GM18507 (cell line): ENCODE measurements at places on chromosomes 1 and 21.

DNA sequence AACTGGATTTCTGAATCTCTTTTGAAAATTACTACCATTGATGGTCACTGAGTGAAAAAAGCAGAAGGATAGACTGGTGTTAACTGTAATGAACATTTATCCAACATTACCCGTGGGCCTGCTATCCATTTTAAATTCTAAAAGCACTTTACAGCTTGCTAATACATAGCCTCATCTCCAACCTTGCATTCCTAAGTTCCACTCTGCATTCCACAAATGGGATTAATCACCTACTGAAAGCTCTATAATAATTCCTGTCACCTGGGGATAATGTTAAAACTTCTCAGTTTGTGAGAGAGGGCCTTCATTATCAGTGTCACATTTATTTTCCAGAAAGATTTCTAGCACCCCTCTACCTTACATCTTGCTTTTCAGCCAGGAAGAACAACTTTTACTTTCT is 38.2 kb downstream of the PTPRC start:
- no peak for DNase-seq

DNA sequence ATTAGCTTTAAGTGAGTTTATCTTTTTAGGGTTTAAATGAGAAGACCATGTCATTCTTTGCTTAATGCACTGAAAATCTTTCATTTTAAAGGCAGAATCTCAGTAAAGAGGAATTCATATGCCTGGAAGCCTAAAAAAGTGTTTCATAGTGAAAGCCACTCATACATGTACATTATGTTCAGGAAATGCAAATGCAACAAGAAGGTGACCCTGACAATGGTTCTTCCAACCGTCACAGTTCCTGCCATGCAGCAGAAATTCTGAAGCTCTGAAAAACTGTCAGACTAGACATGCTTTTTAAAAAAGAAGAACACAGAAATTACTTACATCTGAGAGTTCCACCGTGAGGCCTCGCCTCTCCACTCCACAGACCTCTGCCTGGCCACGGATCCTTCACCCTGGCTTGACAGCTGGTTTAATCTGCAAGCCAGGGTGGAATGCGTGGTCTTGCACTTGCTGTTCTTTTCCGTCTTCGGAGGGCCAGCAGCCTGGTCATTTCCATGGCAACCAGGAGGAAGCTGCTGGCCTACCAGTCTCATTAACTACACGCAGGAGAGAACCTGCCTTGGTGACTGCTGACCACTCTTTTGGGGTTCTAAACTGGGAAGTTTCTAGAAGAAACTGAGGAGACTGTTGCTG is 41.8 kb upstream of the PAXBP1 start:
- no peak for DNase-seq

- DNase-seq, result no peak
Measured at GRCh38 chr1:111499026-111499785, 4.2 kb downstream of the ADORA3 start.

DNA sequence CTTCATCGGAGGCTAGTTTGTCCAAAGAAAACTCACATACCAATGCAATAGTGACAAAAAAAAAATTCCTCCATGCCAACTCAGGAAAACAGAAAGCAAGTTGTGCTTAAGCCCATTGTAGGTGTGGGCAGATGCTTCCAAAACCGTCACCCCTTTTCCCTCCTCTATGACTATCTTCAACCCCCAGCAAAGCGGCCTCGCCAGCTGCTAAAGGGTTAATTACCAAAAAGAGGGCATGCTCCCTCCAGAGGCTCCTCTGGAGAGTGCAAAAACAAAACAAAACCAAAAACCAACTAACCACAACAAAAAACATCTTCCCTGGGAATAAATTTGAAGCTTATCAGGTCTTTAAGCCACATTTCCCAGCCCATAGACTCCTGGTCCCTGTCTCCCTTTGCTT is 1.2 kb downstream of the LMOD1 start:
- DNase-seq, result no peak

GRCh38 chr1:17829579-17829978 is 74.4 kb downstream of the ACTL8 start:
- no peak for DNase-seq

- no peak for DNase-seq
Measured at GRCh38 chr1:111172463-111172862, 28.0 kb downstream of the DENND2D start.

DNA sequence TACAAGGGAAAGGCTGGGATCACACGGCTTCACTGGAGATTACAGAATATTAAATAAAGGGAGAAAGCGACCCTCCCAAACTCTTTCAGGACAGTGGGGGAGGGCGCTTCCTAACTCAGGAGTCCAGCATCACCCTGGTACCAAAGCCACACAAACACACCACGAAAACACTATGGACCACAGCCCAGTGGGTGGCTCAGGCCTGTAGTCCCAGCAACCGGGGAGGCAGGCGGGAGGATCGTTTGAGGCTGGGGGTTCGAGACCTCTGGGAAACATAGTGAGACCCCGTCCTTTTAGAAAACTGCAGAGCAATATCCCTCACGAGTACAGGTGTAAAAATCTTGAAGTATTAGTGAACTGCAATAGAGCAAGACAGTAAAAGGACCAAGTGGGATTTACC is 16.0 kb downstream of the TRIM11 start:
- no peak for DNase-seq

- no peak for DNase-seq
Measured at GRCh38 chr1:226846786-226847185, 23.6 kb upstream of the PSEN2 start.

DNA sequence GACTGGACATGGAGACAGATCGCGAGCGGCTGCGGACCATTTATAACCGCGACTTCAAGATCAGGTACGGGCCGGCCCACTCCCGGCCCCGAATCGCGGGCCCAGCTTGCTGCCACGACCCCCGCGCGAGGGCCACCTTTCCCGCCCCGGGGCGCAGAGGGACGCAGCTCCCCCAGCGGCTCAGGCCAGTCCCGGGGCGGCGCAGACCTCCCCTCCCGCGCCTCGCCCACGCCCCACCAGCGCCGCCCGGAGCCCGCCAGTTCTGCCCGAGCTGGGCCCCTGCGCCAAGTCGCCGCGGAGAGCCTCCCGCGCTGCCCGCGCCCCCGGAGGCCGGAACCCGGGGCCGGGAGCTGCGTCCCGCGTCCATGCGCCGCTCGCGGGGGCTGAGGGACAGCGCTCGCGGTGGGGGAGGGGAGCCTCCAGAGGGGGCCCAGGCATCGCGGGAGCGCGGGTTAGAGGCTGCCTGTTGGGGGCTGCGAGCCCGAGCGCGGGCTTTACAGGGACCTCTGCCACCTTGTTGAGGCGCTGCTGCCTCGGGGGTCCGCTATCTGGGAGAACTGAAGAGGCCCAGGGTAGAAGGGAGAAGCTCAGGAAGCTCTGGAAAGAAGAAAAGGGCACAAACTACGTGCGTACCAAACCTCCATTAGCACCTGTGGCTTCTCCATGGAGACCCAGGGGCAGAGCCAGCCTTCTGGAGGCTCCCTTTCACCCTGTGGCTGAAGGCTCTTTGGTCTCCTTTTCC is 698 bp downstream of the MOV10 start:
- DNase-seq, result peak; percentile 26

DNA sequence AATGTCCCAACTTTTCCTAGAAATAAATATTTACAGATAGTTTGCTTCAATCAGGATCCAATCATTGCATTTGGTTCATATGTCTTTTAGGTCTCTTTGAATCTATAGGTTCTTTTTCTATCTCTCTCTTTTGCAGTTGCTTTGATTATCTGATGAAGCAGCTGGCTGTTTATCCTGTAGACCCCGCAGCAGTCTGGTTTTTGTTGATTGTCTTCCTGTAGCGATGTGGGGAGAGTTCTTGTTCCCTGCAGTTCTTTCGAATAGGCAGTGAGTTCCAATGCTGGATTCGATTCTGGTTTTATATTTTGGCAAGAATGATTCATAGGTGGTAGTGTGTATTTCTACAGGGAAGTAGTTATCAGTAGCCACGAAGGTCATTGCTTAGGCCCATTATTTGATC is 7.4 kb upstream of the MIXL1 start:
- DNase-seq, result no peak

DNA sequence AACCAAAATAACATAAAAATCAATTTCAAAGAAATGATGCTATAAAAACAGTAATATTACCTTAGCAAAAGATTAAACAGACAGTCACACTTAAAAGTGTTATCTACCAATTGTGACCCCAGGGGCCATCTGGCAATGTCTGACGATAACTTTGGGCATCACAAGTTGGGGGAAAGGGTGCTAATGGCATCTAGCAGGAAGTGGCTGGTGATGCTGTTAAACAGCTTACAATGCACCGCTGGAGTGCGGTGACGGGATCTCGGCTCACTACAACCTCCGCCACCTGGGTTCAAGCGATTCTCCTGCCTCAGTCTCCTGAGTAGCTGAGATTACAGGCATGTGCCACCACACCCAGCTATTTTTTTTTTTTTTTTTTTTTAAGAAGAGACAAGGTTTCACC is 27.6 kb downstream of the NUP133 start:
- no peak for DNase-seq

DNA sequence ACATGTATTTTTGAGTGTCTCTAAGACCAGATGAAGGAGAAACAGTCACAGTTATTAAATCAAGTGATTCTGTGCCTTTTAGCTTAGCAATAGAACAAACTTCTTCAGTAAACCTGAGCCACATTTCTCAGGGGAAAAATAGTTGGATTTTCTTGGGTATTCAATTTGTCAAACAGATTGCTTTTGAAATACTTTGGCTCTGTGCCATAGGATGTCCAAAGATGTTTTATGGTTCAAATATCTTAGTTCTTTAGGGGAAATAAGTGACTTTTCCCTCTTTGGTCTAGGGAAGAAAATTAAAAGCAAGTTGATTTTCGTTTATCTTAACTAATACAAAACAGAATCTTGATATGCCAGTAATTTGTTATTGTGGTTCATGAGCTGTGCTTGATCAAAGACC is 125.9 kb downstream of the ATP5PO start:
- DNase-seq, result no peak

DNA sequence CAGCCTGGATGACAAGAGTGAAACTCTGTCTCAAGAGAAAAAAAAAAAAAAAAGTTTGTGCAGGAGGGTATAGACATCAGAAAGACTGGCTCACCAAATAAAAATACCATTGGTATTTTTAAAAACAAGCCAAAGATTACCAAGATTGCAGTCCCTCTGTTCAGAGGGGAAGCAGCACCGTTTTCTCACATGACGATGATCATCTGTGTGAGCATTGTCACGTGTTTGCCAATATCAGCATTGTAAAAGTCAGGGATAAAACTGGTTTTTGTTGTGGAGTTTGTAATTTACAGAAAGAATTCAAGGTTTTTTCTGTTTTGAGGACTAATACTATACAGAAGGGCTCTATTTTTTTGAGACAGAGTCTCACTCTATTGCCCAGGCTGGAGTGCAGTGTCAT is 26.5 kb downstream of the ZNF362 start:
- DNase-seq, result no peak

DNA sequence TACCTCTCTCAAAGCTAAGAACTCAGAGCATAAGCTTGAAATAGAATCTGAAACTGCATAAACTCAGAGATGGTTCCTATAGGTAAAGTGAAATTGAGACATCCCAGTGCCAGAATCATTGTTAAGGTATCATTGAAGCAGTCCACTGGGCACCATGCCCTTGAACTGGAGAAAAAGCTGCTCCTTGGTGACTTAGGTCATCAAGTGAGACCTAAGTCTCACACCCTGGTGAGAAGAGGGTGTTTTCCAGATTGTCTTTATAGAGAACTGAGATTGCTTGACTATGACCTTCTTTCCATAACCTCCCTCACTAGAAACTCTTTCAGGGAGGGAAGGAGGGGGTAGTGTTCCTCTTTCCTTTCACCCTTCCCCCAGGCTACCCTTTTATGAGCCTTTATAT is 9.4 kb upstream of the ATP6V1G3 start:
- no peak for DNase-seq

DNA sequence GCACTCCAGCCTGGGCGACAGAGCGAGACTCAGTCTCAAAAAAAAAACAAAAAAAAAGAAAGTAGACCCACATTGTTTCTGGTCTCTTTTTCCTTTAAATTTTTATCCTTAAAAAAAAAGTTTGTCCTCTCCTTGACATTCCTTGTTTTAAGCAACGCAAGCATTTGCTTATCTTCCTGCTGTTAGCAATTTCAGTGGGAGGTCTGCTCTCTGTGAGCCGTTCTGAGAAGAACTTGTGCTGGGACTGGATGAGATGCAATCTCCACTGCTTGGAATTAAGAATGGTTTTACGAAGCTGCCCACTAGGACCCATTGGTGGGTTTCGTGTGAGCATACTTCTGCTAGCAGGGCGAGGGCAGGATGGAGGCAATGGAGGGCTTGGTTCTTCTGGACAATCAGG is 225.1 kb upstream of the TMEM51 start:
- no peak for DNase-seq

DNA sequence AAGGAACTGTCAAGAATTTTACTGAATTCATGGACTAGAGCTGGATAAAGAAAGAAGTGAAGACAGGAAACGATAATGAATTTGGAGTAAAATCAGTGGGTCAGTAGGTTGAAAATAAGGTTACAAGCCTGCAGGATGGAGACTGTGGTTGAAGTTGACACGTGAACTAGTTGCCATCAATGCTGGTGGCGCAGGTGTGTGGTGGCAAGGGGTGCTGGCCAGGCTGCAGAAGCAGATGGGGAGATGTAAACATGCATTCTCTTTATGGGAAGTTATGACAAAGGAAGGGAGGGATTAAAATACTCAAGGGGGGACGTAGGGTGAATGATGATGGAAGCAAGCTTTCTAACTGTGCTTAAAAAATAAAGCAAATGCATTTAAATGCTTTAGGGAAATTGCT is 263.1 kb downstream of the KCNJ6 start:
- no peak for DNase-seq

DNA sequence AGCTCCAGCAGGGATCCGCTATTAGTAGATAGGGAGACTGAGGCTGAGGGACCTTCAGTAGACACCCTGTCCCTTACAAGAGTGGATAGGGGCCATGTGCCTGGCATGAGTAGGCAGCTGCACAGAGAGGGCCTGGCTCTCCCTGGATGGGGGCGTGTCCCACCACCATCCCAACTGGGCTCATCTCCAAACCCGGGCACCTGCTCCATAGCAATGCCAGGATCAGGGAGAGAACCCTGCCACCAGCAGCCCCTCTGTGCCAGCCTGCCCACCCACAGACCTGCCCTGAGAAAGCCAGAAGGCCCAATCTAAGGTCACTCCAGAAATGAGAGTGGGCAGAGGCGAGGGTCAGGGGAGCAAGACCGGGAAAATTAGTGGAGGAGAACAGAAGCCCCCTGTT is 121.3 kb downstream of the GRIK3 start:
- DNase-seq, result no peak

DNA sequence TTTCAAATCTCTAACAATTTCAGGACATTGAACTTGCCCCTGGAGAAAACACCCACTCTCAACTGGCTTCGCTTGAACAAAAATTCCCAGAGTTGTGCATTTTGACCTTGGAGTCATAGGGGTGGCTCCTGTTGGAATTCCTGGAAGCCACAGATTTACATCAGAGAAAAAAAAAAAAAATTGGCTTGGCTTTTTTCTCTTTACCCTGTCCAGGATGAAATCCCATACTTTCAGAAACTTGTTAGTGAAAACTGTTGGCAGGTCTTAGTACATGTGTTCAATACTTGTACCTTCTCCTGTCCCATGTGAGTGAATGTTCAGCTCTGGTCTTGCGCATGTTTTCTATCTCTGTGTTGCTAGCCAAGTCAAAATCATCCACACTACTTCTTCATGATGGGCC is 228.8 kb downstream of the TGFB2 start:
- no peak for DNase-seq

GRCh38 chr1:154751690-154752089 is 118.4 kb downstream of the KCNN3 start:
- DNase-seq, result no peak
